Activated CD4-positive, alpha-beta T cell treated with anti-CD3 and anti-CD28 coated beads, Interleukin-2, amount 10 ng/mL, durations not matched to agents 24 days and 14 days (primary cell): ENCODE measurements at places on chromosomes 11 and 22. TPM values are rescaled to one million over a fixed set of nuclear protein-coding genes. Genes with fewer than 3 reads are reported as not detected.

- H3K4me1 ChIP-seq: peaks cover 55% of the 10 kb centered on the region
- H3K27me3 ChIP-seq: no peaks in the 10 kb centered on the region
Measured at GRCh38 chr11:95154514-95154913, 64.9 kb downstream of the ENDOD1 start.

The SYNGR1 gene
- total RNA-seq: not detected in 2 replicates

- no peak for DNase-seq
- H3K4me3 ChIP-seq: no peak overlapping the region
- no peak overlapping the region for H3K27ac ChIP-seq
- H3K27me3 ChIP-seq: no peaks in the 10 kb centered on the region
- H3K4me1 ChIP-seq: peaks cover 36% of the 10 kb centered on the region
Measured at GRCh38 chr11:96052921-96053651, 129.2 kb upstream of the MTMR2 start.

DNA sequence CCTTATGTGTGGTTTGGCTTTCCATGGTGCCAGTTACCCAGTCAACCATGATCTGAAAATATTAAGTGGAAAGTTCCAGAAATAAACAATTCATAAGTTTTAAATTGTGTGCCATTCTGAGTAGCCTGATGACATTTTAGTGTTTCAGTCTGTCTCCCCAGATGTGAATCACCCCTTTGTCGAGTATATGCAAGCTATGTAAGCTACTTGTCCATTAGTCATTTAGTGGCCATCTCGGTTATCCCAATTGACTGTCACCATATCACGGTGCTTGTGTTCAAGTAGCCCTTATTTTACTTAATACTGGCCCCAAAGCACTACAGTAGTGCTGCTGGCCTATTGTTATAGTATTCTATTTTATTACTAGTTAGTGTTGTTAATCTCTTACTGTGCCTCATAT lies 44.9 kb downstream of the ATG16L2 start:
- H3K27me3 ChIP-seq: no peaks in the 10 kb centered on the region
- no peak for DNase-seq
- no peaks in the 10 kb centered on the region for H3K4me1 ChIP-seq
- no peak overlapping the region for H3K27ac ChIP-seq
- H3K4me3 ChIP-seq: no peak overlapping the region

GRCh38 chr11:73752903-73753302 lies 8.0 kb downstream of the RAB6A start:
- no peaks in the 10 kb centered on the region for H3K27me3 ChIP-seq
- H3K4me1 ChIP-seq: peaks cover 27% of the 10 kb centered on the region
- no peak overlapping the region for H3K27ac ChIP-seq
- DNase-seq: no peak
- peaks cover 12% of the 10 kb centered on the region for H3K36me3 ChIP-seq

- DNase-seq: peak; percentile 96
- peak overlapping the region; percentile 87 for H3K27ac ChIP-seq
- no peaks in the 10 kb centered on the region for H3K27me3 ChIP-seq
Measured at GRCh38 chr22:50526108-50526833, 873 bp upstream of the SCO2 start.

- H3K27ac ChIP-seq: no peak overlapping the region
- no peak for DNase-seq
- no peaks in the 10 kb centered on the region for H3K27me3 ChIP-seq
- no peak overlapping the region for H3K4me3 ChIP-seq
- no peaks in the 10 kb centered on the region for H3K4me1 ChIP-seq
- H3K36me3 ChIP-seq: no peaks in the 10 kb centered on the region
Measured at GRCh38 chr22:35491908-35492380, 48.7 kb upstream of the RASD2 start.

The SCGB1A1 gene
- not detected in 2 replicates for total RNA-seq

DNA sequence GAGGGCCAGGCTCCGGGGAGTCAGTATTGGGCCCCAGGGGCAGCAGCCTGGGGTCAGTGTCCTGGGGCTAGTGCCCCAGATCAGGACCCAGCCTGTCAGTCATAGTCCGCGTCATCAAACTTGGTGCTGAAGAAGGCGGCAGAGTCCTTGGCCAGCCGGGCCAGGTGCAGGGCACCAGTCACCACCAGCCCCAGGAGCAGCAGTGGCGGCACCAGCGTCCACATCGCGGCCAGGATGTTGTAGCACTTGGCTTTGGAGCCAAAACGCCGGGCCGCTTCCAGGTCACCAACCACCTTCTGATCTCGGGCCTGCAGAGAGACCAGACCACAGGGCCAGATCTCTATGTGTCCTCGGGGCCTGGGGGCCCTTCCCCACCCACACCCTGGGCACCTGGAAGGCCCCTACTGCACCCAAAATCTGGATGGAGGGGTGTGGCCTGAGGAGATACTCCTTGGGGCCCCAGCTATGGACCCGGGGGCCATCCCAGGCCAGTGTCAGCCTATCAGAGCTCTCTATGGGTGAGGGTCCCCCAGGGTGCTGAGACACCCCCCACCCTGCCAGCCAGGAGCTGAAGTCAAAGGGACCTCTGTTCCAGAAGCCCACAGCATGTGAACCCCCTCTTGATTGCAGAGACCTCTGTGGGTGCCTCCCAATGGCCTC lies 790 bp downstream of the IFITM5 start:
- H3K4me3 ChIP-seq: no peak overlapping the region
- H3K36me3 ChIP-seq: peaks cover 3% of the 10 kb centered on the region
- DNase-seq: no peak
- H3K27ac ChIP-seq: no peak overlapping the region

- no peaks in the 10 kb centered on the region for H3K36me3 ChIP-seq
- peaks cover 2% of the 10 kb centered on the region for H3K4me1 ChIP-seq
- H3K27me3 ChIP-seq: no peaks in the 10 kb centered on the region
Measured at GRCh38 chr11:112541140-112542046, 280.7 kb upstream of the PLET1 start.

GRCh38 chr22:43151251-43152002 lies at the start of gene TSPO:
Gene TSPO (plus strand): TSS chr22:43151559. CDS start chr22:43159239, 7,680 bp downstream.
- H3K4me1 ChIP-seq: peaks cover 30% of the 10 kb centered on the region
- H3K4me3 ChIP-seq: peak within 1 kb of the TSS; percentile 97
- H3K27me3 ChIP-seq: no peaks in the 10 kb centered on the region
- DNase-seq: peak; percentile 88
- peaks cover 4% of the 10 kb centered on the region for H3K36me3 ChIP-seq
- H3K27ac ChIP-seq: peak within 1 kb of the TSS; percentile 90
